ENCODE measurements at places on chromosomes 16 and 17. TPM values are rescaled to one million over a fixed set of nuclear protein-coding genes. Genes with fewer than 3 reads are reported as not detected.

GRCh38 chr16:51487880-51488279, 336.8 kb upstream of the SALL1 start:
- no peak for DNase-seq

DNA sequence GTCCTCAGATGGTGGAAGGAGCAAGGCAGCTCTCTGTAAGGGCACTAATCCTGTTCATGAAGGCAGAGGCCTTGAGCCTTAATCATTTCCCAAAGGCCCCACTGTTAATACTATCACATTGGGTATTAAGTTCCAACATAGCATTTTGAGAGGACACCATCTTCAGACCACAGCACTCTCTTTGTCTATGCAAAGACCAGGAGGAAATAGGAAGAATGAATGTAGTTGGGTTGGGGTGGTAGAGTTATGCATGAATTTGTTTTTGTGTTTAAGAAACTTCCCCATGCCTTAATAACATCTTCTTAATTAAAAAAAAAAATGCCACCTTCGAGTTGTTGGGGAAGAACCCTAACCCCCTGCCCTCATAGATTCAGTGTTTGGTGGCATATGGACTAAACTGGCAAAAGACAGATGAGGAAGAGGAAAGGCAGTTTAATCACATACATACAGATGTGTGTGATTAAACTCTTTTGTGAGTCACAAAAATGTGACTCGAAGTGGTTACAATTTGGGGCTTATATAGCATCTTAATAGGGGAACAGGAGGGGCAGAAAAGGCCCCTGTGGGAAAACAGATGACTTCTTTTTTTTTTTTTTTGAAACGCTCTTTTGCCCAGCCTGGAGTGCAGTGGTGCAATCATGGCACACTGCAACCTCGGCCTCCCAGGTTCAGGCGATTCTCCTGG, 35.0 kb upstream of the SLC5A10 start:
- DNase-seq = no peak

- no peak for DNase-seq
These were observed 244.4 kb downstream of the HS3ST3B1 start for GRCh38 chr17:14545156-14545906.

DNA sequence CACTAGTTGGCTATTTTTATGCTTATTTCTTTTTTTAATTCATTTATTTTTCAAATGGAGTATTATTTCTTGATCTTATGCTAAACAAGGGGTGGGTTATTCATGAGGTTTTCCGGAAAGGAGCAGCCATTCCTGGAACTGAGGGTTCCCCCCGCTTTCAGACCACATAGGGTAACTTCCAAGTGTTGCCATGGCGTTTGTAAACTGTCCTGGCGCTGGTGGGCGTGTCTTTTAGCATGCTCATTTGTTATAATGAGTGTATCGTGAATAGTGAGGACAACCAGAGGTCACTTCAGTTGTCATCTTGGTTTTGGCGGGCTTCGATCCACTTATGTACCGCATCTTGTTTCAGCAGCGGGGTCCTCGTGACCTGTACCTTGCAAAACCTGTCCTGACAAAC, 29.6 kb upstream of the ASGR2 start:
- no peak for DNase-seq

GRCh38 chr16:65101009-65101408, 20.9 kb downstream of the CDH11 start:
- DNase-seq = no peak

The SLC16A13 gene
- 0.48 TPM for total RNA-seq

- DNase-seq = no peak
These were observed 24.9 kb downstream of the MLYCD start for GRCh38 chr16:83923581-83924365.

GRCh38 chr16:26051063-26051462, 359.3 kb downstream of the HS3ST4 start:
- no peak for DNase-seq

DNA sequence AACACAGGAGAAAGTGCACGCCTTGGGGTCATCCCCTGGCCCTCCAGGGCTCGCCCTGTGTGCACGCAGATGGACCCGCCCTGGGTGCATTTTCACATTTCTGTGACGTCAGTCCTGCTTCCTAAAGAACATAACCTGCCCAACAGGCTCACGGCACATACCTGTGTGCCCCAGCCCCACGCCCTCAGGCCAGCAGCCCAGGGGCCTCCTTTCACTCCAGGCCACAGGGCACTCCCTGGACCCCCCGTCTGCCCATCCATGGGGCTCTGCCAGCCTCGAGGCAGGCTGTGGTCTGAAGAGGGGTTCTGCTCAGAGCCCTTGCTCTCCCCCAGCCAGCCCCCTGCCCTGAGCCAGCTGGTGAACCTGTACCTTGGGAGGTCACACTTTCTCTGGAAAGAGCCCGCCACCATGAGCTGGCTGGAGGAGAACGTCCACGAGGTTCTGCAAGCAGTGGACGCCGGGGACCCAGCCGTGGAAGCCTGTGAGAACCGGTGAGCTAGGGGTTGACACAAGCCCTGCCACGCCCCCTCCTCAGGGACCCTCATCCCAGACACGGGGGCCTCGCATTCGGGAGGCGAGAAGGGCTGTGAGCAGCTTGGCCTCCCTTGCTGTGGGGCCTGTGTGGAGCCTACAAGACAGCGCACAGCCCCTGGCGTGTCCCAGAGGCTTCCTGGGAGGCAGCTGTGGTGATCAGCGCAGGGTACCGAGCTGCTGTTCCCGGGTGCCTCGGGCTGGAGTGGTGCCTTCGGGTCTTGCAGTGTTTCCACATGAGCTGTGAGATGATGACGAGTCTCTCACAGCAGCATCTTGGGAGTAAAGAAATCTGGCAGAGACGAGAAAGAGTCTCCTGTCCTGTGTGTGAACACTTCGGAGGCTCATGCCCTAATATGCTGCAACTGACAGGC, 13.8 kb upstream of the MC1R start:
- DNase-seq = no peak

DNA sequence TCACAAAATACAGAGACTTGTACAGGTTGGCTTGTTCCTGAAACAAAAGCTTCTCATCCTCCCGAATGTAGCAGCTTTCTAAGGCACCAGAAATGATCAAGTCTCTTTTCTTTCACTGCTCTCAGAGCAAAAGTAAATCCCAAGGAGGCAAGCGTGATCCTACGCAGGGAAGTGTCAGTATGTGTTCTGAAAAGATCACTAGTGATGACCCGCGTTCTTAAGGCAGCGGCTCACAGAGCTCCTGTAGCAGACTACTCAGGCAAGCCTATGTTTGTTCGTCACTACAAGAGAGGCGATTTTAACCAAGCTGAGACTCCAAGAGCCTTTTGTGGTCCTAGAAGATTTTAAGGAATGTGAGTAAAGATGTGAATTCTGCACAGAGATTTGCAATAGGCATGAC, 34.5 kb downstream of the WIPI1 start:
- no peak for DNase-seq

The PRR29 gene
- total RNA-seq = 0.51 TPM

- DNase-seq = no peak
These were observed 72.7 kb downstream of the GAS7 start for GRCh38 chr17:10125531-10126275.

GRCh38 chr17:42698736-42699414, 16.5 kb downstream of the CNTNAP1 start:
- DNase-seq = peak; percentile 66

GRCh38 chr16:55000595-55000994, 69.9 kb downstream of the IRX5 start:
- no peak for DNase-seq

DNA sequence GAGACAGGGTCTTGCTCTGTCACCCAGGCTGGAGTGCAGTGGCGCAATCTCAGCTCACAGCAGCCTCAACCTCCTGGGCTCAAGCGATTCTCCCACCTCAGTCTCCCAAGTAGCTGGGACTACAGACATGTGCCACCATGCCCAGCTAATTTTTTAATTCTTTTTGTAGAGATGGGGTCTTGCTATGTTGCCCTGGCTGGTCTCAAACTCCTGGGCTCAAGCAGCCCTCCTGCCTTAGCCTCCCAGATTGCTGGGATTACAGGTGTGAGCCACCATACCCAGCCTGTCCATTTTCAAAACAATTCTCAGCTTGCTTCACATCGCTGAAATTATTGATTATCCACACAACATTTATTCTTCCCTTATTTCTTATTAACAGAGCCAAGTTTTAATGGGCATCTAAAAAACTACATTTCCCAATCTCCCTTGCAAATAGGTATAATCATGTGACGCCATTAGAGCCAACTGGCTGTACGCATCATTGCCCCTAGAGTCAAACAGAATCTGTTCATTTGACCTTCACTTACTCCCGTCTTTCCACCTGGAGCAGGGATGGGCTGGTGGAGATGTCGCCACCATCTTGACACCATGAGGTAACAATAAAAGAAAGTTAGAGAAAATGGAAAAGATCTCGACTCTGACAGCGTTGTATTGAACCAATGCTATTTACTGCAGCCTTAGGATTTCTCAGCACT, 148.0 kb upstream of the FOXF1 start:
- no peak for DNase-seq

The PDE6G gene
- total RNA-seq = not detected

The KREMEN2 gene
- total RNA-seq = not detected

DNA sequence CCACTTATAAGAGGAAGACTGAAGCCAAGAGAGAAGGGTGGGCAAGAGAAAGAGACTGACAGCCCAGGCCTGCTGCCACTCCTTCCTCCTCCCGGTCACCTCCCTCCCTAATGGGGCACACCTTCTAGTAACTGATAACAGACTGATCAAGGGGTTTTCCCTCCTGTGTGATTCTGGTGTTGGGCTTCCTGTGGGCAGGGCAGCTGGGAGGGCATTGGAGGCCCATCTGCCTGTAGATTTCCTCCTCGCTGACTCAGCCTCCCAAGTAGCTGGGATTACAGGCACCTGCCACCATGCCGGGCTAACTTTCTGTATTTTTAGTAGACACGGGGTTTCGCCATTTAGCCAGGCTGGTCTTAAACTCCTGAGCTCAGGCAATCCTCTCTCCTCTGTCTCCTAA, 16.2 kb downstream of the CA4 start:
- no peak for DNase-seq

DNA sequence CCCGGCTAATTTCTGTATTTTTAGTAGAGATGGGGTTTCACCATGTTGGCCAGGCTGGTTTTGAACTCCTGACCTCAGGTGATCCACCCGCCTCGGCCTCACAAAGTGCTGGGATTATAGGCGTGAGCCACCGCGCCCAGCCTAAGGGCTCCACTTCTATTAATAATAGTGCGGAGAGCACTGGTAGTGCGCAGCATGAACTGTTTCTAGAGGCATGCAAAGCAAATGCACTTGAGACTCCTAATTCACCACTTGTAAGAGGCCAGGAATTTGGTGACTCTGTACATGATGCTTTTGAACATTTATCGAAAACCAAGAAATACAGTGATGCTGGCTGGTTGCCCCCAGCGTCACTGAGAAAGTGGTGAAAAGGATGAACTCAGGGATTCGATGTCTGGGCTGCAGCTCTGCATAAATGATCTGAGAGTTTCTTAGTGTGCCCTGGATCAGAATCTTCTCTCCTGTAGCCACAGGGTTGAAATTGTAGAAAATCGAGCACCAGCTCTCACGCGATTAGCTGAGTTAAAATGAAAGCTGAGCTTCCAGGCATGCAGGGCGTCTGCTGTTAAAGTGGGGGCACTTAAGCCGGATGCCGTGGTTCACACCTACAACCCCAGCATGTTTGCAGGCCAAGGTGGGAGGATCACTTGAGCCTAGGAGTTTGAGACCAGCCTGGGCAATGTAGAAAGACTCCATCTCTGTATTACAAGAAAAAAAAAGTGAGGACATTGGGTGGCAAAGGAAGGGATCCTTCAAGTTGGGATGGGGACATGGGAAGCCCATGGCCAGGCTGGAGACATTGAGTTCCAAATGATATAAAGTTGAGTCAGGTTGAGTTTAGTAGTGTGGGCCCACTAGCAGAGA, 4.8 kb downstream of the RNF213 start:
- no peak for DNase-seq

The TBX6 gene
- total RNA-seq = 0.57 TPM

DNA sequence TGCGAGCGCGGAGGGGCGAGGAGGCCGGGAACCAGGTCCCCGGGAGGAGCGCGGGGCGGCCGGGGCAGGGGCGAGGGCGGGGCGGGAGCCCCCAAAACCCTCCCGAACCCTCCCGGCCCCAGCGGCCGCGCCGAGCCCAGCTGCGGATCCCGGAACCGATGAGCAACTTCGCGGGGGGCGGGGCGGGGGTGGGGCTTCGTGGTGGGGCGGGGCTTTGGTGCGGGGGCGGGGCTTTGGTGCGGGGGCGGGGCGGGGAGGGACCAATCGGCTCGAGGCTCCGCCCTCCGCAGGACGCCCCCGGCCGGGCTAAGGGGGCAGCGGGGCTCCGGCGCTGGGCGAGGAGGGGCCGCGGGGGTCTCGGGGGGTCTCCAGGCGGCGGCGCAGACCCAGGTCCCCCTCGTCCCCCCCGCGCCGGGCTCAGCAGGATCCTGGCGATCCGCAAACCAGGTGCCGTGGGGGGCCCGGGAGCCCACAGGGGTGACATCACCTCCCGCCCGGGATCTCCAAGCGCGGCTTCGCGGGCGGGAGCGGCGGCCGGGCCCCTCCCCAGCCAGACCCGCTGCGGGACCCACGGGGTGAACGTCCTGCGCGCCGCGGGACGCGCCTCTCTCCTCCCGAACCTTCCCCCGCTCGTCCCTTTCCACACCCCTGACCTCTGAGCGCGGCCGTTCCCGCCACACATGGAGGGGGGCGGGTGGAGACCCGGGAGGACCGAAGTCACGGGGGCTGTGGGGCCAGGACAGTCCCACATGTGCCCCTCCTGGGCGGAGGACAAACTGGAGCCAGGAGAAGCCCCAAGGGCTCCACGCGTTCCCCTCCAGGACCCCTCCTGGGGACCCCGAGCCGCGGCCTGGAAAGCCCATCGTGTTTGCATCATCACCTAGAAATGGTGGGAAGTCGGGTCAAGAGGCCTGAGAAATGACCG, at the start of gene ABR:
TSS of gene ABR (minus strand) at position 164 of the 925 bp plus-strand sequence. CDS start 254 bp downstream, outside the sequence.
- DNase-seq = no peak

DNA sequence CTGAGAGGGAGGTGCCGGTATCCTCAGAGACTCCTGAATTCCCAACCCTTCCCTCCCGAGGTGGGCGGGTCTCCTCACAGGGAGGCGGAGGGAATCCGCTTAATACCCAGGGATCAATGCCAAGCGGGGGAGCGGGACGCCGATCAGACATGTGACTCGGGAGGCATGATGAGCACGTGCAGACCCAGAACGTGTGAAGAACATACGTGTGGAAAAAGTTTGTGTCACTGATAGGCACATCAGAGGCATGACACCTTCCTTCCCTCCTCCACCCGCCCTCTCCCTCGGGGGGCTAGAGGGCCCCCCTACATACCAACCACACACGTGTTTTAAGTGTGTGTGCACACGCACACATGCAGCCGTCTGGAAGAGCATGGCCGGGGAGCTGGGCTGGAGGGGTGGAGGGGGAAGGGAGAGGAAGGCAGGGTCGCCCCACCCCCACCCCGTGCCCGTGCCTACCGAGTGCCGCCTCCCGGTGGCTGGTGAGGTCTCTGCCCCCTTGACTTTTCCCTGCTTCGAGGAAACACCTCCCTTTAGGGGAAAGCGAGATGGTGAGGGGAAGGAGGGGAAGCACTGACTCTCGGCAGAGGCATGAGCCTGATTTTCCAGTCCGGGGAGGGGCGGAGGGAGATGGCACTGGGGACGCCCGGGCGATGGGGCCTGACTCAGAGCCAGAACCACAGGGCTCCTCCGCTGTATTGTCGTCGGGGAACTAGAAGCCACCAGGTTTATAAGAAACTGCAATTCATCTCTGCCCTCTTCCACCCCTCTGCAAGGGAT, 12.1 kb upstream of the TBX21 start:
- DNase-seq = no peak
